ENCODE measurements at places on chromosomes 6 and 20. TPM values are rescaled to one million over a fixed set of nuclear protein-coding genes. Genes with fewer than 3 reads are reported as not detected.
A peak's percentile ranks its signal among the peaks of the same experiment; 100 is the strongest.

DNA sequence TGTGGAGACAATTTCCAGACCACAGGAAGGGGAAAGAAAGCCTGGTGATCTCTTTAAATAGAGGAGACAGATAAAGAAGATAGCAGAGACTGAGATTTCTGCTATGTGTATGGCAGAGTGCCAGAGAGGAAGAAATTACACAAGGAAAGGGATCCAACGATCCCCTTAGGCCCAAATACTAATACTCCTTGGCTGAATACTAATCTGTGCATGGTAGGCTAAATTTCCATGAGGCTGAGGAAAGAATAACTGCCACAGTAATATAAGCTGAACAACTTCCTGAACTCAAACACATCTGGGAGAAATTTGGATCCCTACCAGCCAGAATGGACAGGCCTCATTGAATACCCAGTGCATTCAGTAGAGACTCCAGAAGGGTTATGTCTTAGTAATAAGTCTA, 83.3 kb upstream of the TNFAIP3 start:
- DNase-seq, result no peak

- no peak for DNase-seq
Observed at GRCh38 chr20:62021793-62022385, 43.8 kb downstream of the TAF4 start.

GRCh38 chr6:73579851-73580246, 59.0 kb upstream of the EEF1A1 start:
- peak; percentile 71 for DNase-seq

DNA sequence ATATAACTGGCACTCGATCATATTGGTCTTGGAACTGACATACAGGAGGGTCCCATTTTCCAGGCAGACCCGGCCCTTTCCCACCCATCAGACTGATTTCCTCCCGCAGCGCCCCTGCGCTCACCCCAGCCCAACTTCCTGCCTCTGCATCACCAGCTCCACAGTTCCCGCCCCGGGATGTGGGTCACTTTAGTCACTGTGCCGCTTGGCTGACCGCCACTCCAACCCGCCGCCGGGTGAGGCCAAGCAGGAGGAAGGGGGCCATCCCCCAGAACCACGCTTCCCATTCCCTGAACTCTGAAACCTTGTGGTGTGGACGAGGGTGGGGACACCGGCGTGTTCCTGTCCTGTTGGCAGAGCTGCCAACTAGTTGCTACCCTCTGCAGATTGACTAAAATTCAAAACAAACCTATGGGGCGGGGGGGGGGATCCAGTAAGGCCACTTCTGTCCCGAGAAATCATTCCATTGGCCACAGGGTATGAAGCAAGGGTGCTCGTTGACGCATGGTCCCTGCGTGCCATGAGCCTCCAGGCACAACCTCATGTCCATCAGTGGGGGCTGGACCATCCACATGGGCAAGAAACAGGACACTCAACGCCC, 12.3 kb downstream of the TGM2 start:
- peak; percentile 92 for DNase-seq

GRCh38 chr20:4829514-4830215, 108.0 kb downstream of the PRND start:
- DNase-seq, result no peak

DNA sequence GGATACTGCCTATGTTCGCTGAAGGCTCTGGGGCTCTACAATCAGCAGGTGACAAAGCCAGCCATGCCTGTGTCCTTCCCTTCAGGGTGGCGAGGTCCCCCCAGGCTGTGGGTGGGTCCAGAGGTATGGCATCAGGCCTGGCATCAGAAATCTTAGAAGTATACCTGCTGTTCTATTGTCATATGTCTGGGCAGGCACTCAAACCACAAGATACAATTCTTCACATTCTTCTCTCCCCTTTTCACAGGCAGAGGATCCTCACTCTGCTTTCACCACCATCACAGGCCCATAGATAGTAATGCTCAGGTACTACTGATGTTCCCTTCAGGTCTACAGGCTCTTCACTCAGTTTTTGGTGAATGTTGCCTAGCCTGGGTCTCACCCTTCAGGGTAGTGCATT, 1180.0 kb upstream of the CITED2 start:
- DNase-seq, result peak; percentile 42

- no peak for DNase-seq
Observed at GRCh38 chr6:38443352-38444144, 196.2 kb downstream of the BTBD9 start.

GRCh38 chr6:168410554-168411011, 30.4 kb upstream of the SMOC2 start:
- DNase-seq, result no peak

GRCh38 chr20:41664584-41664983, 46.4 kb upstream of the CHD6 start:
- DNase-seq, result peak; percentile 46

- no peak for DNase-seq
Observed at GRCh38 chr20:51223183-51223720, 200.3 kb upstream of the KCNG1 start.

GRCh38 chr20:62367136-62367632, at the start of gene LAMA5:
Gene LAMA5, minus strand, starts transcription at chr20:62367312. Its CDS starts 67 bp downstream, at chr20:62367245.
- DNase-seq, result no peak

- DNase-seq, result no peak
Observed at GRCh38 chr20:38601216-38602184, at the start of gene ARHGAP40. Gene ARHGAP40, plus strand, starts transcription at chr20:38601809.

- peak; percentile 25 for DNase-seq
Observed at GRCh38 chr6:84052204-84052882, 18.8 kb downstream of the MRAP2 start.

GRCh38 chr6:129672341-129672682, 37.7 kb downstream of the ARHGAP18 start:
- DNase-seq, result no peak

- DNase-seq, result no peak
Observed at GRCh38 chr6:135331002-135331401, 149.9 kb downstream of the MYB start.

DNA sequence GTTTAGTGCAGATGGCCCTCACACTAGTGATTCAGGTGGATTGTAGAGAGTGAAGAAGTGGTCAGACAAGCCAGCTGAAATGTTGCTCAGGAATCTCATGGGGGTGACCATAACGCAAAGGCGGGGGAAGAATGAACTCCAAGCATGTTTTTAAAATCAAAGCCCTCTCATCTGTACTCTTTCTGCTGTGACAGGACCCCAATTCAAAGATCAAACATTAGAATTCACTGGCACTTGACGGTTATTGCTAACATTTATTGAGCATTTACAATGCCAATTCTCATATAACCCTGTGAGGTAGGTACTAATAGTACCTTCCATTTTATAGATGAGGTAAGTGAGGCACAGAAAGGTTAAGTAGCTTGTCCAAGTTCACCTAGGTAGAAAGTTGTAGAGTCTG, 15.7 kb downstream of the ABRACL start:
- no peak for DNase-seq

DNA sequence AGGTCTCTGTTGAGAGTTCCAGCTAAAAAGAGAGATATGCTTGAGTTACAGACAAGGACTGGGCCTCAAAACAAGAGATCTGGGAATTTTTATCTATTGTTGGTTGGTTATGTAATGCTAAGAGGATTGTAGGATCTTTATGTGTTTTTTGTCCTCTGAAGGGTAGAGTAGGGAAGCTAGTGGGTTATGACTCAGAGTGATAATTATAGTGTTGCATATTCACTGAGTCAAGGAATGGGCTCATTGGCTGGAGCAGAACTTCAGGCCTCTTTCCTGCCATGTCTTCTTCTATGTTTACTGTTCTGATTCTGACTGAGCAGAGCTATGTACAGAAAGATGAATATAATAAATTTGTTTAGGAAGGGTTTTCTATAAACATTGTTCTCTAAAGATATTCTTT, 66.1 kb upstream of the NOX3 start:
- peak; percentile 56 for DNase-seq

- DNase-seq, result no peak
Observed at GRCh38 chr20:16608277-16608650, 35.0 kb upstream of the KIF16B start.

DNA sequence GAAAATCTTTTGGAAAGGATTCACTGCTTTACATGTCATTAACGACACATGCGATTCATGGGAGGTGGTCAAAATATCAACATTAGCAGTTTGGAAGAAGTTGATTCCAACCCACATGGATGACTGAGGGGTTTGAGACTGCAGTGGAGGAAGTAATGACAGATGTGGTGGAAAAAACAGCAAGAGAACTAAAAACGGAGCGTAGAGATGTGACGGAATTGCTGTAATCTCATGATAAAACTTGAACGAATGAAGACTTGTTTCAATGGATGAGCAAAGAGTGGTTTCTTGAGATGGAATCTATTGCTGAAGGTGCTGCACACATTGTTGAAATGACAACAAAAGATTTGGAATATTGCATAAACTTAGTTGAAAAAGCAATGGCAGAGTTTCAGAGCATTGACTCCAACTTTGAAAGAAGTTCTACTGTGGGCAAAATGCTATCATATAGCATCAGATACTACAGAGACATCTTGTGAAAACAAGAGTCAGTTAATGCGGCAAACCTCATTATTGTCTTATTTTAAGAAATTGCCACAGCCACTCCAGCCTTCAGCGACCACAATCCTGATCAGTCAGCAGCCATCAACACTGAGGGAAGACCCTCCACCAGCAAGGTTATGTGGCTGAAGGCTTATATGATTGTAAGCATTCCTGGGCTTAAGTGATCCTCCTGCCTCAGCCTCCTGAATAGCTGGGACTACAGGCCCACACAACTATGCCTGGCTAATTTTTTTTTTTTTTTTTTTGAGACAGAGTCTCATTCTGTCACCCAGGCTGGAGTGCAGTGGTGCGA, 19.2 kb downstream of the SRSF3 start:
- no peak for DNase-seq

DNA sequence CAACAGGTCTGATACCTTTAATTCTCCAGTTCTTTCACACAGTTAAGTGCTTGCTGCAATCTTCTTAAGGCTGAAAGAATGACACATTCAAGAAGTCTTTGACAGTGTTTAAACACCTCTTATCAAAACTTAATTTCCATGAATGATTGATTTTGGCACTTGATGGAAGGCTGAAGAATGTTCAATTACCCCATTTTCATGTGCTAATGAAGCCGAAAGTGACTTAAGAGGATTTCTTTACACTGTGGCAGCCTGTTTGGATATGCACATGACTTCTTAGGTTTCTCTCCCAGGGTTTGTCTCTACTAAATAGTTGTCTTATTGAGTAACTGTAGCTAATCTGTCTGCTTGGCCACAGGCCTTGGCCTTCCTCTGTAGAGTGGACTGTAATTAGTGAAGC, 81.1 kb upstream of the PRDM1 start:
- DNase-seq, result no peak

DNA sequence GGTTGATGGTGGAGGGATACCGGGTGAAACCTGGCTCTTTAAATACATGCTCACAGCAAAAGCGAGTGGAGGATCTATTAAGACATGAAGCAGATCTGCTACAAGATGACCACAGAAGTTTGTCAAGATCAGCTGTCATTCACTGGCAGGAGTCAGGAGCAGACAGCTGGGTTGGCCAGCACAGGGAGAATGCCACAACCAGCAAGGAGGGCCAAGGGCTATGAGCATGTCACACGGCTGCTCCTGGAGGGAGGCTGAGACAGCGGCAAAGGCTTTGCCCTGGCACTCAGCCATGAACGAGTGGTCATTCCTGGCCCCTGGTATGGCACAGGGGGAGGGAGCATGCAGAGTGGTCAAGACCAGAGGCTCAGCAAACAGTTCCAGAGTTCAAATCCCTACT, 77.6 kb downstream of the POPDC3 start:
- DNase-seq, result no peak

GRCh38 chr20:8997701-8998117, 71.2 kb upstream of the PLCB4 start:
- DNase-seq, result no peak

DNA sequence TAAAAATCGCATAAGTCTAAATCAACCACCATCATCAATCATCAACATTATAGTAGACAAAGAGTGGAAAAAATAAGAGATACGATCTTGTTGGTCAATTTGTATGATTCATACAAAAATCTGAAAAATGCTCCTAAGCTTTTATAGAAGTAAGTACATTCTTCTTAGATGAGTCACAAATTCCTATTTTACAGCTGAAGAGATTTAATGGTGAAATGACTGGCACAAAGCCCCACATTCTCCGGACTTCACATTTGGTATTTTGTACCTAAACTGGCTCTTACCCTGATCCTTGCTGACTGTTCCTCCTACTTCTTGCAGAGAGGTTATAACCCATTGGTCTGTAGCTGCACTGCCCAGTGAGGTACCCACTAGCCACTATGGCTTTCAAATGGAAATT, 29.9 kb upstream of the PREP start:
- DNase-seq, result peak; percentile 92

GRCh38 chr6:170206851-170207431, 83.9 kb downstream of the DLL1 start:
- no peak for DNase-seq

GRCh38 chr20:57040924-57041323, 225.5 kb downstream of the BMP7 start:
- DNase-seq, result peak; percentile 68

DNA sequence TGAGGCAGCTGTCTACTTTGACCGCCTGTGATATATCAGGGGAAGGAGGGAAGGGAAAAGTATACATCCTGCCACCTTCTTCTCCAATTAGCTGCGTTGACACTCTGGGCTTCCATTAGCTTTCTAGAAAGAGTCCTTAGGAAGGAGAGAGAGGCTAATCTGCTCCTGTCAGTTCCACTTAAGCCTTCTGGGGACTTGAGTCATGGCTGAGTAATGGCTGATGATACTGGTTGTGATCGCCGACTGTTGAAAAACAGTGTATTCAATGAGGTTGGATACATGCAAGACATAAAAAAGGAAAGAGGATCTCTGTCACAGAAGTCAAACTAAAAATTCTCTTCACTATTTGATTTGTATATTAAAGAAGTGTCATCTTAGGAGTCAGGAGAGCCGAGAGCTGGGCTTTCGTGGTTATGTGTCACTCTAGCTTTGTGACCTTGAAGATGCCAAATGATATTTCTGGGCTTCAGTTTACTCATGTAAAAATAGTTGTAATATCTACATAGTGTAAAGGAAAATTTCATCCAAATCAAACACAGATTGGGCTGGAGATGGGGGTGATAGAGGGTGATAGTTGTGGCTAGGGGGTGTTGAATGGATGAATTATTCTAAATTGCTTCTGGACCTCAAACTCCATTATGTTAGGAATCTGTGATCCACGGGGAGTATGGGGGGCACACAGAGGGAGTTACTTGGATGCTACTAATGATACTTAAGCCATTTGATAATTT, 189.0 kb downstream of the UST start:
- peak; percentile 46 for DNase-seq

The ACTR5 gene
- 9.4 TPM for total RNA-seq

The COL10A1 gene
- not detected for total RNA-seq

The TMEM200A gene
- 21.9 TPM for total RNA-seq

The CPNE1 gene
- 194 TPM for total RNA-seq

The AHCY gene
- total RNA-seq, result 225 TPM

The GDAP1L1 gene
- not detected for total RNA-seq

The HEY2 gene
- not detected for total RNA-seq

The VGLL2 gene
- total RNA-seq, result not detected

The SULF2 gene
- total RNA-seq, result 23.5 TPM

The RBM12 gene
- total RNA-seq, result 50.9 TPM

The SNRPB gene
- 787 TPM for total RNA-seq

The CRYBG1 gene
- 45.2 TPM for total RNA-seq
